ENCODE measurements at places on chromosomes 7 and 10.

GRCh38 chr10:132750936-132751335 is 35.0 kb downstream of the NKX6-2 start:
- no peak for DNase-seq

GRCh38 chr10:120606051-120606764 is 149.2 kb downstream of the PLPP4 start:
- DNase-seq = no peak

- no peak for DNase-seq
Observed at GRCh38 chr7:136139417-136139816, 162.3 kb upstream of the MTPN start.

- no peak for DNase-seq
Observed at GRCh38 chr7:67267914-67268313, 271.3 kb downstream of the TYW1 start.

- peak; percentile 55 for DNase-seq
Observed at GRCh38 chr10:119315128-119316001, 108.0 kb downstream of the GRK5 start.

GRCh38 chr7:103988468-103989199 is 824 bp downstream of the RELN start:
- no peak for DNase-seq

DNA sequence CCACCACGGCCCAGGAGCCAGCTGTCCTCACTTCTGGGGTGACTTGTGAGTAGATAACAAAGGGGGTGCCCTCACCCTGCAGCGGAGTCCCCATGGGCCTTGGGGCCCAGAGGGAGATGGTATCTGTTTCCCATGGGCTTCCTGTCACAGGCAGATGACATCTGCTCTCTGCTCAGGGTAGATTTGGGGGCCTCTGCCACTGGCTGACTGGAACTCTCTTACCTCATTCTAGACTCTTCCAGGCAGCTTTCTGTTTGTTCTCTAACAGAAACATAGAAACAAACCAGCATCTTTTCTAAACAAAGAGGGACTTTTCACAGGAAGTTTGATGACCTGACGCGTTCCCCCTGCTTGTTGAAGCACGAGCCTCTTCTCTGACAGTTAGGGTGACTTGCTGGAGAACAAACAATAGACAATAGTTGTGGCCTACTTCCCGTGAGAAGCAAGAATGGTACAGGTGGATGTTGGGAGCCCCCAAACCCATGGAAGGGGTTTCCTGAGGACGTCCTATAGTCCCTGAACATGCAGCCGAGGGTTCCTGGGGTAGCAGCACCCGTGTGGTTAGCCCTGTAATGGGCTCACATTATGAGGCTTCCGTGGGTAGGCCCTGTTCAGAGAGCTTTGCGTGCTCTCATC is 61.6 kb downstream of the GRK5 start:
- peak; percentile 28 for DNase-seq

- no peak for DNase-seq
Observed at GRCh38 chr10:96587264-96588059, 650 bp upstream of the TM9SF3 start.

- DNase-seq = no peak
Observed at GRCh38 chr7:5255832-5256231, 26.9 kb upstream of the SLC29A4 start.

DNA sequence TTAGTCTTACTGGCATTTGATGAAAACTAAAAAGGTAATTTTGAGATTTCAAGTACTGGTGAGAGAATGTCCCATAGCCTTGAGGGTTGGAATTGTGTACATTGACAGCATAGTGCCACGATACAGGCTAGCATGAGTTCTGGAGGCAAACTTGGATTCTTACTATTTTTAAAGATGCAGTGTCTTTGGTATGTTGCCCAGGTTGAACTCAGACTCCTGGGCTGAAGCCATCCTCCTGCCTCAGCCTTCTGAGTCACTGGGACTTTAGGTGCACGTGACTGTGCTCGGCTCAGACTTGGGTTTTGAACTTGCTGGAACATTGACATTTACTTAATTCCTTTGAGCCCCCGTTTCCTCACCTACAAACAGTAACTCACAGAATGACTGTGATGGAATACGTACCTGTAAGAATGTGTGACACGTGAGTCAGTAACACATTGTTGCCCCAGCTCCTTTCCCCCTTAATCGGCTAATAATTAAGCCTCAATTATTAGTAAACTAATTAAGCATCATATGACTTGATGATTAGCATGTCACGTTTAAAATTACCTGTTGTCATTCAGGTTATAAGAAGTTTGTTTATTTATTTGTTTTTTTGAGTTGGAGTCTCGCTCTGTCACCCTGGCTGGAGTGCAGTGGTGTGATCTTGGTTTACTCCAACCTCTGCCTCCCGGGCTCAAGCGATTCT is 10.6 kb downstream of the DNAJB6 start:
- no peak for DNase-seq

- DNase-seq = no peak
Observed at GRCh38 chr10:74770400-74770799, 56.0 kb upstream of the KAT6B start.

- DNase-seq = no peak
Observed at GRCh38 chr7:124482229-124482628, 283.4 kb downstream of the GPR37 start.
